ENCODE measurements at places on chromosomes 11 and 22.

GRCh38 chr22:42939451-42939881 lies 75.5 kb downstream of the PACSIN2 start:
- DNase-seq, result no peak

DNA sequence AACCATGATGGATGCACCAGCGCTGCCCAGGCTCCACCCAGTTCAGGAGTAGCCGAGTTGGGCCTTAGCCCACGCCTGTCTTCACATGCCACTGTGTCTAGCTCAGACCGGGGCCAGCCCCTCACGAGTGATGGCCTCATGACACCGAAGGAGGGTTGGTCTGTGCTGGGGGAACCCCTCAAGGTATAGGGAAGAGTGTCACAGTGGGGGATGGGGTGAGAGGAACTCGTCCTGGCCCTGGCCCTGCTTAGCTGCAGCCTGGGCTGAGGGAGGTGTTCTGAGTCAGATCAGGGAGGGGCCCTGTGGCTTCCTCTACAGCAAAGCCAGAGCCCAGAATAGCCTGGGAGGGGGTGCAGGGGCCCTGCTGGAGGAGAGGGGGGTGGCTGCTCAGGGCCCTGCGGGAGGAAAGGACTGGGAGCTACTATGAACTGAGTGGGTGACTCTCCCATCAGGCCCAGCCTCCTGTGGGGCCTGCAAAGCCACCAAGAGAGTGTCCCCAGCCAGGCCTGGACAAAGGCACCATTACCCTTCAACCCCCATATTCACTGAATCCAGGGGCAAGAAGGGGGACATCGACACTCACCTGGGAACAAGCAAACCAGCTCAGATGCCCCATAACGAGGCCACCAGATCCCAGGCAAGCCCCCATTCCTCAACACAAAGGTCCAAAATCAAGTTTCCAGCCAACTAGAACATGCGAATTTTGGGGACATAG lies 41.2 kb downstream of the IGLL5 start:
- no peak for DNase-seq

DNA sequence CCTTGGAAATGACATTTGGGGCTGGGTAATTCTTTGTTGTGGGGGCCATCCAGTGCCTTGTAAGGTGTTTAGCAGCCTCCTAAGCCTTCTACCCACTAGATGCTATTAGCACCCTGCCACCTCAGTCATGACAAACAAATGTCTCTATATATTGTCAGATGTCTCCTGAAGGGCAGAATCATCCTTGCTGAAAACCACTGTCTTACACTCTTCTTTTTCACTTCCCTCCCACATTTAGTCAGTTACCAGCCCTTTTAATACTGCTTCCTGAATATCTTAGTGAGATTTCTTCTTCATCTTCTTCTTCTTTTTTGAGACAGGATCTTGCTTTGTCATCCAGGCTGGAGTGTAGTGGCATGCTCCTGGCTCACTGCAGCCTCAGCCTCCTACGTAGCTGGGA lies 33.1 kb downstream of the TNRC6B start:
- DNase-seq, result no peak

DNA sequence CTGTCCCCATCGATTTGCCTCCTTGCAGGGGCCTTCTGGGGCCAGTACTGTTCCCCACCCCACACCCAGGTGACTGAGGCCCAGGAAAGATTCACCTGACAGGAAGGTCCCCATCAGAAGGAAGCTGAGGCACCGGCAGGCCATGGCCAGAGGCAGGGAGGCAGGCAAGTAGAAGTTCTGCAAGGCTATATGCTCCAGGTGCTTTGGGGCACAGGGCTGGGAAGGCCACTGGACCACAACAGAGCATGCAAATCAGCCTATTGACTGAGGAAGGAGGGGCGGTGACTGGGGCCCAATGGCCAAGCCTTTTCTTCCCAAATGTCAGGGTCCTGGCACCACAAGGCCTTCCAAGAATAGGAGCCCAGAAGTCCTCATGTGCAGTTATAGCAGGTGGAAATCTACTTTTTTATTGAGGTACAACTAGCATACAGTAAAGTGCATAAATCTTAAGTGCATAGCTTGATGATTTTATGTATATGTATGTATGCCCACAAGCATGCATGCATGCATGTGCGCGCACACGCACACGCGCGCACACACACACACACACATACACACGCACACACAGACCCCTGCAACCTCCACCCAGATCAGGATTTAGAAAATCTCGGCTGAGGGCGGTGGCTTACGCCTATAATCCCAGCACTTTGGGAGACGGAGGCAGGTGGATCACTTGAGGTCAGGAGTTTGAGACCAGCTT lies at the start of gene VPREB3:
Gene VPREB3, minus strand, starts transcription at position 206 of the 700 bp plus-strand sequence. Its CDS starts 62 bp downstream, at position 144.
- no peak for DNase-seq

GRCh38 chr22:18927573-18927972 lies 8.5 kb downstream of the PRODH start:
- no peak for DNase-seq

- DNase-seq, result no peak
Measured at GRCh38 chr11:61082062-61082870, 20.0 kb upstream of the CD5 start.

DNA sequence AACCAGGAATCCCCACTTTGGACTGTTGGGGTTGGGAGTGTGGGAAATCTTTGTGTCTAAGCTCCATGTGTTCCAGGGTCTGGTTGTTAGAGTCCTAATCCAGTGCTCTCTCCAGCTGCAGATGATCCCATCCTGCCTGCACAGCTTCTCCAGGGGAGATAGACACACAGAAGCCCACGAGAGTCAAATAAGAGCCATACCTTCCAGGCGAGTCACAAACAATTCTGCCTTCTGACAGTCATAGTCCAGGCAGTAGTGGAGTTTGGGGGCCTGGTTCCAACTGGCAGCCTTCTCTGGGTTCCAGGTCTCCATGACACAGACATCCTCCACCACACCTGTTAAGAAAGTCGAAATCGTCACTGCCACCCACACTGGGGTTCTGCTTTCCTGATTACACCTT lies 32.1 kb downstream of the SYT13 start:
- DNase-seq, result no peak

DNA sequence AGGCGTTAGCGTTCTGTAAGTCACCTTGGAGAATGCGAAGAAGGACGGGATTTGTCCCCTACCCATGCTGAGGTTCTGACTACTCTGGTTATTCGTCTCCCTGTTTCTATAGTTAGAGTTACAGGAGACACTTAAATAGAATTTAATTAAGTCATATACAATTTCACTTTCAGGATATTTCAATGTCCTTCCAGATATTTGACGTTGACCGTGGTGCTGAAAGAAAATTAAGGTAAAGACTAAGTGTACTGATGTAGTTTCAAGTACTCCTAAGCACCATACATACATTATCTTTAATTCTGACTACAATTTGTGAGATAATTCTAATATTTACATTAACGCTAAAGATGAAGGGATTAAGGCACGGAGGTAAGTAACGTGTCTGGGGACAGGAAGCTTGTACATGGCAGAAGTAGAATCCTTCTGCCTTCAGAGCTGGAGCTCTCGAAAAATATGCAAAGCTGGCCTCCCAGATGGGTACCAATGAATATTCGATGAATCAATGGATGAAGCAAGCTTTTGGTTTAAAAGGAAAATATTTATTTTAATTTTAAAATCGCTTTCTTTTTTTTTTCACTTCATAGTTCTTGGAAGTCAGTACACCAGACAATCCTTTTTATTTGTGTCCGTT lies 539 bp upstream of the SLC36A4 start:
- DNase-seq, result no peak

DNA sequence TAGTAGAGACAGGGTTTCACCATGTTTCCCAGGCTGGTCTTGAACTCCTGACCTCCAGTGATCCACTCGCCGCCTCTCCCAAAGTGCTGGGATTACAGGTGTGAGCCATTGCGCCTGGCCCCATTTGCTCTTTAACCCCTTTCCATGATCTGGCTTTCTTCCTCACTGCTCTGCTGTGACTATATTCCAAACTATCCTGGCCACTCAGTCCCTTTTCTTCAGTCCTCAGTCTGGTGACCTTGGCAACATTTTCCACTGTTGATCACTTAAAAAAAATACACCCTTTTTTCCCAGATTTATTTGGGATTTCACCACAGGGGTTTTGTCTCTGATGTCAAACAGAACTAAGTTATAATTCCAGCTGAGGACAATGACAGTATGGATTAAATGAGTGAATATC lies 24.5 kb downstream of the MMP20 start:
- DNase-seq, result no peak

DNA sequence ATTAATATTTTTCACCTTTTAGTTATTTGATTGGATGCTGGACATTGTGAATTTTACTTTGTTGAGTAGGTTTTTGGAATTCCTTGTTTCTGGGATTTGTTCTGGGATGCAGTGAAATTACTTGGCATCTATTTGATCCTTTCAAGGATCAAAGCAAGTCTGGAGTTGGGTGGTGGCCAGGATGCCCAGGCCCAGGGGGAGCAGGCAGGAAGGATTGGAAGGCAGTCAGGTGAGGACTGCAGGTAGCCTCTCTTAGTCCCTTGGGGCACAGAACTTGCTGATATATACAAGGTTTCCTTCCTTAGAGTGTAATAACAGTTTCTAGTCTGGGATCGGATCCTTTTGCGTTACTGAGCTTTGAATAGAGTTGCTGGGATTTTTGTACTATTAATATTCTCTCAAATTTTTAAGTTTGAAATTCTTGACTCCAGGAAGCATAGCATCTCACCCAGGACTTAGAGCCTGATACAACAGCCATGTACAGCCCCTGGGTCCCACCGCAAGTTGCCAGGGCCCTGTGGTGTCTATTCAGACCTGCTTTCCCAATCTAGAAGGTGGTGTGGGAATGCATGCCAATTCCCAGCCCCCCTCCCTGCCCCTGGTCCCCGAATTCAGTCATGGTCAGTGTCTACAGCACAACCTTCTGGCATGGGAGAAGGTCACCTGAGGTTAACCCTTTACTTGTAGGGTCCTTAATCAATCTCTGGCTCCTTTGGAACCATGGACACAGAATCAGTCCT lies 6.1 kb downstream of the ZNF74 start:
- DNase-seq, result no peak
